Amniotic stem cell (primary cell): ENCODE measurements at places on chromosomes 7 and 10.

GRCh38 chr7:6443372-6443941 is 4.3 kb downstream of the DAGLB start:
- DNase-seq, result peak; percentile 85

DNA sequence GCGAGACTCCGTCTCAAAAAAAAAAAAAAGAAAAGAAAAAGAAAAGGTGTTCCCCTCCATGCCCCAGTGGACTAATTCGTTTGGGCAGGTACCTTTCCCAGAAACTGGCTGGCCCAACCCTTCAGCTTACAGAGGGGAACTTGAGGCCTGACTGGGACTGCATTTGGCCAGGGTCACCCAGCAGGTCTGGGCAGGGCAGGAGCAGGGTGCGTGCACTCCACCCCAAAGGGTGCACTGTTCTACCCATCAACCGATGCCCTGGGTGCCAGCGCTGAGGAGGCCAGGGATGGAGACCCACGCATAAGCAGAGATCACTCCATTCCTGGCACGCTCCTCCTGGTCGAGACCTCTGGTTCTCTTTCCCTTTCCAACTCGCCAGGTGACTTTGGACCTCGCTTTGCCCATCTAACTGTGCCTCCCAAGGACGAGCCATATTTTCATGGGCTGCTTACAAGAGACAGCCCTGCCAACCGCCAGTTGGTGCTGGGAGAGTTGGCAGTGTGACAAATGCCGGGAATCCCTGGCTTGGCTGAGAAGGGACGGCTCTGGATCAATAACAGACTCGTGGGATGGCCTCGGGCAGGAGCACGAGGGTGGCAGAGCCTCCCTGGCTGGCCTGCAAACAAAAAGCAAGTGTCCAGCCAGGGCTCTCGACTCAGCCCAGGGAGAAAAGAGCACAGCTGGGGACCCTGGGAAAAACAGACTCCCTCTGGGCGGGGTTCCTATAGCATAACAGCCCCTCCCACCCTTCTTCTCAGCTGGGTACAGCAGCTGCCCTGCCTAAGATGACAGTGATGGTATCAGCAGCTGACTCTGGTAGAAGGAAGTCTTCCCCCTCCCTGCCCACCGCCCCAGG is 7.9 kb downstream of the HSPB1 start:
- DNase-seq, result no peak

- DNase-seq, result no peak
Observed at GRCh38 chr10:20058135-20058534, 241.9 kb downstream of the PLXDC2 start.

DNA sequence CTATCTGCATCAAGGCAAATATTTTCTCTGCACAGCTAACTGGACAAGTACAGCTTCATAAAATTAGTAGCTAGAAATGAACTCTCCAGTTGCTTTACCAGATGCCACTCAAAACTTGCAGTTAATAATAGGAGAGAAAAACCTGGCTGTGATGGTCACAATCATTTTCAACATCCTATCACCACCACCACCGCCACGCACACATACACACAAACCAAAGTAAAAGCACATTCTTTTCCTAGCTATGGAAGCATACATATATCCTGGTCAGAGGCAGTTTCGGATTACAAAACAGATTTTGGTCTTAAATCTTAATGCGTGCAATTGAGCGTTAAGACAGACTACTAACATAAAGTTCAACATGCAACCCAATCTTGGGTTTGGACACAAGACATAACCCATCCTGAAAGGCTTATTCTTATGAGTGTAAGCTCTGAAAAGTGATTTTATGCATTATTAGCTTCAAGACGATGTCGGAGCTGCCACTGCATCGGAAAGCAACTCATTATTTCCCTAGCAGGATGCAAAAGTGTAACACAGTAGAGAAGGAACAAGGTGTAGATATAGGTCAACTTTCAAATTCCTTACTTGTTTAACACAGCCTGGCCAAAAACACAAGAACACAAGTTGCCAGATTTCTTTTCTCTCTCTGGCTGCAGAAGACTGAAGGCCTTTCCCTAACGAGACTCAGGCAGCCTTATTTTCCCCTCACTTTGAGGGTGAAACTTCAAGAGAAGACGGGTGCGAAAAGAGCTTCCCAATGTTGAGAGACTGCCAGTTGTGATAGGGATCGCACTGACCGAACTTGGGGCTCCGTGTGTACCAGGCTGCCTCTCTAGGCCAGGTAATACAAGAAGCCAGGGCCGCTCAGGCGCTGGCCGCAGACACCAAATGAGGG is 1.2 kb downstream of the CACUL1 start:
- DNase-seq, result no peak

DNA sequence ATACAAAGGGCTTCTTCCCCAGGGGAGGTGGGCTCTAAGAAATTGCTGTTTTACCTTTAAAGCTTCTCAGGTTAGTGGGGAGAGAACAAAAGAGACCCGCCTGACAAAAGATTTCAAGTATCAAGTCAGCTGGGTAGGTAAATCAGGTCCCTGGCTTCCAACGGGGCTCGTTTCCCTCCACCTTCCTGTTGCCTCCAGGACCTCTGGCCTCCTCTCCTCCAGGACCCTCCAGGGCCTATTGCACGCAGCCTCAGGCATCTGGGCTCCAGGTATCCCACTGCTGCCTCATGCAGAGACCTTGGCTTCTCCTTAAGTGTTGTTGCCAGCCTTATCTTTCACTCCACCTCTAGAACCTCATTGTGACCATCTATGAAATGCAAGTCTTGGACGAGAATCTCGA is 2.9 kb downstream of the BNIP3 start:
- no peak for DNase-seq

DNA sequence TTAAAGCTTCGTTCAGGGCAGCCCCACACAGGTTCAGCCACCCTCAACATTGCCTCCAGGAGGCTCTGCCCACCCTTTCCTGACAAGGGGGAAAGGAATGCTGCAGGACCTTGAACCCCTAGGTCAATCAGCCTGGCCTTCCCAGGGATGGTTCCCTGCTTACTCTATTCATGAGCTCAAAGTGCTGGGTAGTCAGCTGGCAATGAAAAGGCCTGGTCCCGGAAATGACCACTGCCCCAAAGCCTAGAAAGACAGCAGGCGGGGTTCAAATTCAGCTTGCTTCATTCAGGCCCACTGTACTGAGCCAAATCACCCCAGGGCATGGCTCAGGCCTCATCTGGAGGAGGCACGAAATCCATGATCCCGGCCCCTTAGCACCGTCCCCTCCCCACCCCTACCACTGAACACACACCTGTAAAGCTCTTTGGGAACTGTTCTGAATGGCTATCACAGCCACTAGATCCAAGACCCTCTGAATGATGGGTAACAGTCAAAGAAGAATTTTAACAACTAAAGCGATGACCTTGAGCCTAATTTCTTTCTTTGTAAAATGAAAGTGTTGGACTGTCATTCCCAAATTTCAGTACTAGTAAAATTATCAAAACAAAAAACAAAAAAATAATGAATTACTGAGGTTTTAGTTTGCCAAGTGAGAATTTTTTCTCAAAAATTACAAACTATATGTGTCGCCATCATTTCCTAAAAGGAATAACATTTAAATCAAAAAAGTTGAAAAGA is 1.0 kb downstream of the URGCP start:
- DNase-seq, result no peak

GRCh38 chr7:1323178-1324027 is 90.7 kb downstream of the UNCX start:
- DNase-seq, result no peak

- no peak for DNase-seq
Observed at GRCh38 chr10:120969219-120969645, 118.1 kb downstream of the WDR11 start.

- no peak for DNase-seq
Observed at GRCh38 chr10:132247943-132248342, 59.8 kb downstream of the STK32C start.

- peak; percentile 22 for DNase-seq
Observed at GRCh38 chr7:36128448-36129047, 24.5 kb upstream of the EEPD1 start.

DNA sequence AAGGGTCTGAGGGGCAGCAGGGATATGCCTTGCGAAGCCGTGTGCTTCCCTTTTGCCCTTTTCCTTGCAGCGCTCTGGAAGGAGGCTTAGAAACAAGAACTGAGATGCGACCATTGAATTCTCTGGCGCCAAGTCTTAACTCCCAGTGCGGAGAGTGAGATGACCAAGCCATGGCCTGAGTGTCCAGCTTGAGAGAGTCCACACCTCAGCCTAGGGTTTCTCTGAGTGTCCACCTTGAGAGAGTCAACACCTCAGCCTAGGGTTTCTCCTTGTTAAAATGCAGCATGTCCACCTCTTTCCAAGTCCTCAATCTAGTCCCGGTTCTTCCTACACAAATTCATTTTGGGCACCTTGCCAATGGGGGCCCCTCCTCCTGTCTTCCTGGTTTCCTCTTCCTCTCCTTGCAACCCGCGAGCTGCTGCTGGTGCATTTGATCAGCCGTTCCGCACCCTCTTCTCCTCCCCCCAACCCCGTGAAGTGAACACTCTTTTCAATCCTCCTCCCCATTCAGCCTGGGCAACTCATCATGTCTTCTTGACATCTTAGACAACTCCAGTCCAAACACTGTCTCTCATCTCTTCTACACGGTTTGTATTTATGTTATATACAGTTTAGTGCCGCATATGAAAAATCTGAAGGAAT is 178.2 kb upstream of the PITRM1 start:
- DNase-seq, result no peak

GRCh38 chr7:52501696-52502095 is 533.7 kb upstream of the POM121L12 start:
- DNase-seq, result no peak

DNA sequence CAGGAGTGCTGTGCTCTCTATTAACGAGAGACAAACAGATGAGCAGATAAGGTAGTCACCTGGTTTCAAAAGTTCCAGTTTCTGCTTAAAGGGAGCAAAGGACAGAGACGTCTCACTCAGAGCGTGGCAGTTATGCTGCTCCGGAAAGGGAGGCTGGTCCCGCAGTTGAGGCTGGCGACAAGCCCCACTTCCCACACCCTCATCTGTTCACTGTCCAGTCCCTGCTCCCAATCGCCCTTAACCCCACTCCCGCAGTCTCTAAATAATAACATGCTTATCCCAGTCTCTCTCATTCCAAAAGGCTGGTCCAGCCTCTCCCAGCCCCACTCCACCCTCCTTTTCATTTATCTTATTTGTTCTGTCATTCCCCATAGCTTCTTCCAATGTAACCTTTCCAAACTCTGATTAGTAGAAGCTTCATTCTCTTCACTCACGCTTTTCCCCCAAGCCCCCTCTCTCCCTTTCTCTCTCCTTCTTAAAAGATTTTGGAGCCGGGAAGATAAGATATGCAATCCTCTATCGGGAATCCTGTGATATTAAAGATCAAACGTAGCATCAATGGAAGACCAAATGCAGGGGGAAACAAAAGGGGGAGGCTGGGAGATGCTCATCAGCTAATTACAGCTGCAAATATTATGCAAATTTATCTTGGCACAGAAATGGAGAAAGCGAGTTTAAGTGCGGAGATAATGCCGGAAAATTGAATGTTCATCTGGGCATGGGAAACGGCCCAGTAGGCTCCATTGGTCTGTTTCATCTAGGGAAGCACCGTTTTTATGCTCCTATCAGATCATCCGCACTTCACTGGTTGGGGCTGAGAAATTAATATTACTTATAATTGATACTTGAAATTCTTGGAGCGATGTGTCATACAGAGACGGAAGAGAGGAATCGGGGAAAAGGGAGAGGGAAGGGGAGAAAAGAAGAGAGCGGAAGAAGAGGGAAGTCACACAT is 16.3 kb upstream of the GATA3 start:
- DNase-seq, result no peak

GRCh38 chr7:157268540-157268939 is 68.3 kb upstream of the DNAJB6 start:
- DNase-seq, result no peak

DNA sequence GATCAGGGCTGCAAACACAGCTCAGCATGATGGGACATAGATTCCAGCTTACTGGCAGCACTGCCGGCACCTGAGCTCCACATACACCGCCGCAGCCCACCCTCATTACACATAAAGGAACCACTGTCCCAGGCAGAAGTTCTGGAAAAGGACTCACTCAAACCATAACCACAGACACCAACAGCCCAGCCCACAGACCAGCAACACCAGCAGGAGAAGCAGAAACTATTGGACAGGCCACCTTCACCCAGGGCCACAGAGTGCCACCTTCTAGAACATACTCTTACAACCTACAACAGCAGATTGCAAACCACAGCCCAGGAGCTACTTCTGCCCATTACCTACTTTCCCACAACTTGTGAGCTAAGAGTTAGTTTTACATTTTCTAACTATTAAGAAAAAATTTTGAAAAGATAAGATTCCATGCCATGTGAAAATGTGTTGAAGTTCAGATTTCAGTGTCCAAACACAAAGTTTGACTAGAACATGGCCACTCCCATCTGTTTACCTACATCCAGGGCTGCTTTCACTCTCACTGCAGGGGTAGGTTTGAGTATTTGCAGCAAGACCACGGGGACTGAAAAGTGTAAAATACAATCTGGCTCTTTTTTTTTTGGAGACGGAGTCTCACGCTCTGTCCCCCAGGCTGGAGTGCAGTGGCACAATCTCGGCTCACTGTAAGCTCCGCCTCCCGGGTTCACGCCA is 153.0 kb downstream of the TNS3 start:
- DNase-seq, result no peak

DNA sequence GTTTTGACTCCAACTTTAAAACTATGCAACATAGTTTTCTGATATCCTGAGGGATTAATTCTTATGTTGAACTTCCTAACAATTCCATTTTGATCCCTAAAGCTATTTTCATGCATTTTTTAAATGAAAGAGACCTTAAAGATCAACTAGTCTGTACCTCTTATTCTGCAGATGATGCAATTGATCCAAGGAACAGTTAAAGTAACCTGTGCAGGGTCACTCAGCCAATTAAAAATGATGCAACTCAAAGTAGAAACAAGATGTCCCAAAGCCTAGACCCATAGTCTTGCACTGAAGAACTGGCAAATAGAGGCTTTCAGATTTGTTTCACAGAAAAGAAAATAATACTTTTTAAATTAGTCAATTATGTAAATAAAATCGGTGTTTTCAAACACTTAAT is 86.3 kb downstream of the IMMP2L start:
- DNase-seq, result no peak

- DNase-seq, result no peak
Observed at GRCh38 chr7:106817098-106817497, 48.0 kb upstream of the PIK3CG start.

DNA sequence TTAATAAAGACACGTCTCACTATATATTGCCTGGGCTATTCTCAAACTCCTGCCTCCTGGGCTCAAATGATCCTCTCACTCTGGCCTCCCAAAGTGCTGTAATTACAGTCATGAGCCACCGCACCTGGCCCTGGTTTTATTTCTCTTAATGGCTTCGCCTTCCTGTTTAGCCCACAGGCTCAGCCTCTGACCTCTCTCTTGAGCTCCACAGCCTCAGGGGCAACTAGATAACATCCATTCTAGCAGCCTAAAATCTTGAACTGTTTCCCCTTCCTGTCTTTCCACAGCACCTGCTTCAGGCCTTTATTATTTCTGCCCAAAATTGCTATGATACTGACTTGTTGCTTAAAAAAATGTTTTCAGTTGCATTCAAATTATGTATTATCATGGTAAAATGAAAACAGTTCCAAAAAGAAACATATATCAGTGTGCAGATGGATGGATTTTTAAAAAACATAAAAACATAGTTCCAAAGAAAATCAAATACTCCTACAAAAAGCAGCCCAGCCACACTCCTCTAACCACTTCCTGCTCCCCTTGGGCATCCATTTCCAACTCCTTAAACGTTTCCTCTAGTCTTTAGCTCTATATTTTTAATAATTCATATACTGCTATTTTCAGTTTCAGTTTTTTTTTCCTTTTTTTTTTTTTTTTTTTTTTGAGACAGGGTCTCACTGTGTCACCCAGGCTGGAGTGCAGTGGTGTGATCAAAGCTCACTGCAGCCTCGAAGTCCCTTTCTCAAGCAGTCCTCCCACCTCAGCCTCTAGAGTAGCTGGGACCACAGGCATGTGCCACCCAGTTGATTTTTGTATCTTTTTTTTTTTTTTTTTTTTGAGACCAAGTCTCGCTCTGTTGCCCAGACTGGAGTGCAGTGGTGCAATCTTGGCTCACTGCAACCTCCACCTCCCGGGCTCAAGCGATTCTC is 5.1 kb upstream of the BAZ1B start:
- DNase-seq, result no peak
